ENCODE measurements at places on chromosomes 11 and 22.

- no peak for DNase-seq
Observed at GRCh38 chr11:35617687-35618496, at the start of gene FJX1. TSS of gene FJX1 (plus strand) at chr11:35618460. CDS start at chr11:35618637, 177 bp downstream.

DNA sequence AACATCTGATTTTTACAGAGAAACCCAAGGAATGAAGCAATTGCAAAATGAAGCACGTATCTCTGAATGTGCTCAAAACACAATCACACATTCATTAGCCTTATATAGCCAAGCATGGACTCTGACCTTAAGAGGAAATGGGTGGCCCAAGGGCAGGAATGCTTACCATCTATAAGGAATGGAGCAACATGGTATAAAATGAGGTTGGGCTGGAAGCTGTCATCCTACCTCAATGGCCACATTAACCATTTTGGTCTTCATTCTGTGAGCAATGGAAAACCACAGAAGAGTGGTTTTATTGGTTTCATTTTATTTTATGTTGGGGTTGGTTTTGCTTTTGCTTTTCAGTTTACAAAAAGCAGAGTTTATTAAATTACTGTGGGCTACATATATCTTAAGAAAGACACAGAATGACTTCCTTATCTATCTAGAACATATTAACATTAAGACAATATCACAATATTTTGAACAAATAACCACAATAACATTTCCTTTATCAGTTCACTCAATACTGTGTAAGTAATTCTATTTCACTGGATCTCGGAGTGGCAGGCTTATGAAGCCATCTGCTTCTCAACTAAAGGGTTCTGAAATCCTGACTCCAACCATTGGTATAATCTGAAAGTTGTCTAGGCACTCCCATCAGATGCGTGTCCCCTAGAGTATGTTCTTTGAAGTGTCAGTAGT, 10.8 kb upstream of the MS4A13 start:
- DNase-seq = no peak

DNA sequence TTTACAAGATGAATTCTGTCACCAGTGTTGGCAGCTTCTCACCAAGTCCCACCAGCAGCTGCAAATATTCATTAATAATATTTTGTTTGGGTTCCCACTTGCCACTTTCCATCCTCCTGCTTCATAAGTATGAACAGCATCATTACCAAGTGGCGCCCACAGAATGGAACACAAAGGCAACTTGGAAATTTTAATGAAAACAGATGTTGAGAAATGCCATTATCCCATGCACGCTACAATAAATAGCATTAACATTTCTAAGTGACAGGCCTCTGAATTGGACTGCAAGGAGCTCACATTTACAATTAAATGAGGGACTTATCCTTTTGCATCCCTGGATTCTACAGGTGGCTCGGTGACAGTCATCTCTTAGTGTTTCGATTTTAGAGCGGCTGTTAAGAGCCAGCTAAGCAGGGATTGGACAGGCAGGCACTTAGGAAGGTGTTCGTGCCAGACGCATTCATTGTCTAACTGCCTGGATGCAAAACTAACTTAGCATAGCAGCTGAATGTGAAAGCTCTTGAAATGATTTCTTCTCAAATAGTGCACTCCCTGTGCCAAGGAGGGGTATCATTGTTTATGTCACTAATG, 170.3 kb downstream of the KIRREL3 start:
- DNase-seq = no peak

DNA sequence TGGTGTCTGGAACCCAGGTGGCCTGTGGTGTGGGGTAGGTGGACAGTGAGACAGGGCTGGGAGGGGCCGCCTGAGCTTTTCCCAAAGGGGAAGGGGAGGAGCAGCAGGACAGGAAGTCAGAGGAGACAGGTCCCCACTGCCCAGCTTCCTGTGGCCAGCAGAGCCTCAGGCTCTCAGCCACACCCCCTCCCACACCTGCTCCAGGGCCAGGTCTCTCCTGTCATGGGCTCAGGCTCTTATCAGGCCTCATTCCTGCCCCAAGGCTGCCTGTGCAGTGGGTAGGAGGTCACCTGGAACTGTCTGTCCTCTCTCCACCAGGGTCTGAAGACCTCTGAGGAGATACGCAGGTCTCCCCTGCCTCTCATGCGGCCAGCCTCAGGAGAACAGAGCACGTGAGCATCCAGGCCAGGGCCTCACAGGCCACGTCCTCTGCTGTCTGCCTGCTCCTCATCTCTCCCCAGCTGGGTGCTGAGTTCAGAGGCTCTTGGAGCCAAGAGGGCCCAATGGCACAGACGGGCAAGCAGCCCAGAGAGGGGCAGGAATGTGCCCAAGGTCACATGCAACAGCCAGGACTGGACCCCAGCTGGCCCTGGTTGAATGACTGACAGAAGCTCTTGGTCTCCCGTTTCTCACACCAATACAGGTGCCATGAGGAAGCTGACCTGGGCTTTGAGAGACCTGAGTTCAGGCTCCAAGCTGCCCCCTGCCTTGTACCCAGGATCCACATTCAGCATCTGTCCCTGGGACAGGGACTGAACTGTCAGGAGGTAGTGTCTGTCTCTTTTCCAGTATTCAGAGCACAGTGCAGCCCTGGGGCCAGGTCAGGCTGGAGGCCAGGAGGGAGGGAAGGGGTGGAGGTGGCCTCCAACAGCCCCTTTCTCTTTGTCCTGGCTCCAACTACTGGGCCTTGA, 16.7 kb downstream of the STARD10 start:
- DNase-seq = no peak

DNA sequence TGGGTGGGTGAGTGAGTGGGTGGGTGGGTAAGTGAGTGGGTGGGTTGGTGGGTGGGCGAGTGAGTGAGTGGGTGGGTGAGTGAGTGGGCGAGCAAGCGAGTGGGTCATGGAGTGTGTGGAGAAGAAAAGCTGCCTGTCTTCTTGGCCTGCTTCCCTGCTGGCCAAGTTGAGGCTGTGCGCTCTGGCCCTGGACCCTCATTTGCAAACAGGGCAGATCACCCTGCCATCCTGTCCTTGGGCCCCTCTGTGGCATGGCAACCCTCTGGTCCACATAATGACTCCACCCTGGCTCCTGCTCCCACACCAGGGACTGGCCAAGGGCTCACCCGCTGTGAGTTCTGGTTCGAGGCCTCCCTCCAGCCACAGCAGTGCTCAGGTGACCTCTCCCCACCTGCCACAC, 35.1 kb downstream of the CAPN1 start:
- DNase-seq = no peak

GRCh38 chr22:31585161-31585859, 76.7 kb downstream of the PISD start:
- DNase-seq = no peak

DNA sequence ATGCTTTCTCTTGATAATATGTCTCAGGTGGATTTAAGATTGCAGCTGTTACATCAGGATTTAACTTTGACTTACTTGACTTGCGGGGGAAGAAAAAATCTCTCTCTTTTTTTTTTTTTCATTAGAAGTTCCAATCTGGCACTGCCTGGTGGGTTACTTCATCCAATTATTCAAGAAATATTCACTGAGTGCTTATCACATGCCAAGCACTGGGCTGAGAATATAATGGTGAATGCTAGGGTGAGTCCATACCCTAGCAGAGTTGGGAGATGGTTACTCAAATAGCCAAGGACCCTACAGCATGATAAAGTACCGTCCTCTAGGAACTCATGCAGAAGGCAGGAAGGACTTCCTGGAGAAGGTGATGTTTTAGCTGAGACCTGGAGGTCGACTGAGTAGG, 57.9 kb upstream of the EIF3D start:
- no peak for DNase-seq

GRCh38 chr11:73152086-73152853, 10.2 kb upstream of the FCHSD2 start:
- no peak for DNase-seq

DNA sequence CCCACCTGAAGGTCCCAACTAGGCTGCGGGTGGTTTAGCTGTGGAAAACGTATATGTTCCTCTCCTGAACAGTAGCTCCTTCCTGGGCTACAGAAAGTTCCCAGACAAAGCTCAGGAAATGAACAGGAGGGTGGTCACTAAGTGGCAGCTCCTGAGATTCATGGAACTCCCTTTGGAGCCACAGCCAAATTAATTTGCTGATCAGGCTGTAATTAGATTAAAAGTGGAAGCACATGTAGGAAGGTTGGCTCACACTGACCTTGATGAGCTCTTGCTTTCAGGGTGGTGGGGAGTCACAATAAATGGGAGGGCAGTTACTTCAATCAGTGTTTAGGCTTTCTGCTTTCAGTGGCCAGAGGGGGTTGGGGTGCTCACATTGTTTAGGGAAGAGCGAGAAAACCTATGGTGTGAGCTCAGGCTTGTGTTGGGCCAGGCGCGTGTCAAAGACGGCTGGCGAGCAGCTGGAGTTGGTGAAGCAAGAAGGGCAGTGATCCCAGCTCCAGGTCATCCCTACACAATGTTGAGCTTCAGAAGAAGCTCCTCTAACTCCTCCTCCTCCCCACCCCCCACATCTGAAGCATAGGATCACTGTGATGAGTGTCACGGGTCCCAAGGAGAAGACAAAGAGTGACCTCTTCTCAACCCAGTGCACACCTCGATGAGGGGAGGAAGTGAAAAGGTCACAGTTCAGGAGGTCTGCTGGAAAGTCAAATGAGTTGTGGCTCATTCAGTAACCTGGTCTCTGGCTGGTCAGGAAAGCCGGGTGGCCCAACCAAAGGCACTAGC, 42.5 kb downstream of the CLPB start:
- no peak for DNase-seq

DNA sequence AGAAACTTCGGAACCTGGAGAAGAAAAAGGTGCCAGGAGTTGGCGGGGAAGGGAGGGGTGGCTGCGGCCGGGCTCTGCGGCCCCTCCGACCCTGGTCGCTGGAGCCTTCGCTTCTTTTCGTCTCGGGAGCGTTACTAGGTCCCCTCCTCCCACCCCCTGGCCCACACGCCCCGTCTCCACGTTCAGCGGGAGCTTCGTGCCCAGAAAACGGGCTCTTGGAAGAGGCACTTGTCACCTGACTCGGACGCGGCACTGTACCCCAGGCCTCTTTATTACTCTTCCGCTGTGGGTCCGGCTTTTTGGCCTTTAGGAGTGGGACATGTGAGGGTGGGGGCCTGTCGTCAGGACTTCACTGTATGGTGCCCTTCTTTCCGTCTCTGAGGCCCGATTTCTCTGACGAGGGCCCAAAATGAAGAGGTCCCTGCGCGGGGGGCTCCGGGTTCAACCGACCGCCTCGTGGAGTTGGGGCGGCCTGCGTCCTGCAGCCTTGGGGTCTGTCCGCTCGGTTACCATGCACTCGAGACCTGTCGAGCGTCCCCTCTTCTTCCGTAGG, 1.2 kb downstream of the CAPRIN1 start:
- no peak for DNase-seq

DNA sequence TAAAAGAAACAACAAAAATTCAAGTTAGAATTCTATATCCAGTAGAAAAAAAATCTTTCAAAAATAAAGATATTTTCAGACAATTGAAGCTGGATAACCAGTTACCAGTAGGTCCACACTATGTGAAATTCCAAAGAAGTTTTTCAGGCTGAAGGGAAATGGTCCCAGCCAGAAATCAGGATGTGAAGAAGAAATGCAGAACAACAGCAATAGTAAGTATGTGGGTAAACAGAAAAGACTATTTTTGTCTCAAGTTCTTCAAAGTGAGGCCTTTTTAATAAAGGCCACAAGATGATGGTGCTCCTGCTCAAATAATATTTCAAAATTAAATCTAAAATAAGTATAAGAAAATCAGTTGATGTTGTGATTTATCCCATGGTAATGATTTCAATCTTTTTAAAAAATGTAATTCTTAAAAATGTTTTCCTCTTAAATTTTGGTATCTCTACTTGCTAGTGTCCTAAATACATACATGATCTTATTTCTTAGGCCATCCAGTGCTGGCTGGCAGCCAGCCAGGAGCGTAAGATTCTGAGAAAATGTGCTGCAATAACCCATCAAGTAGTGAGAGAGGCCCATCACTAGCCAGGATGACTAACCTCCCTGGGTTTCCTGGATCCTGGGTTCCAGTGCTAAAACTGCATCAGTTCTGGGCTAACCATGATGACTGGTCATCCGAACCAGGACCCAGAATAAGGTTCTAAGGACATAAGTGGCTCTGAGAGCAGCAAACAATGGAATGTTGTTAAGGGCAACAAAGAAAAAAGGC, 15.6 kb upstream of the UCP3 start:
- DNase-seq = peak; percentile 53

GRCh38 chr11:36631774-36632173, 33.7 kb upstream of the RAG2 start:
- DNase-seq = no peak

- no peak for DNase-seq
Observed at GRCh38 chr22:25714739-25715138, 27.2 kb upstream of the MYO18B start.

GRCh38 chr11:64267207-64267945, 16.0 kb downstream of the PLCB3 start:
- no peak for DNase-seq

DNA sequence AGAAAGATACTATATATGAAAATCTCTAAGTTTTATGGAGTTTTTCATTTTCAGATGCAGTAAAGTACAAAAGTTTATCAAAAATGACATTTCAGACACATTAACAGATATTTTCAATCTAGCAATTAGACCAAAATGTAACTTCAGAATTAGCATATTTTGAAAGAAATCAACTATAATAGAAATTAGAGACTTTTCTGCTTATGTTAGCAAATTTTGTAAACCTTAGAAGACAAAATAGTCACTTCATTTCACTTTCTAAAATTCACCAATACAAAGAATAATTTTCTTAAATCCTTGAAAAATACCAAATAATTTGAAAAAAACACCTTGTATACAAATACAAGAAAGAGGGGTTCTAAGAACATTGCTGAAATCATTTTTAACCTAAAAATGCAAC, 135.8 kb upstream of the FIBIN start:
- no peak for DNase-seq

- no peak for DNase-seq
Observed at GRCh38 chr11:69572233-69572860, 68.6 kb upstream of the CCND1 start.

- no peak for DNase-seq
Observed at GRCh38 chr11:75996523-75997442, 181.8 kb downstream of the UVRAG start.

- peak; percentile 62 for DNase-seq
Observed at GRCh38 chr22:38056969-38057891, at the start of gene PICK1. TSS of gene PICK1 (plus strand) at chr22:38057404. CDS start at chr22:38057810, 406 bp downstream.

- no peak for DNase-seq
Observed at GRCh38 chr11:57473285-57473841, 13.0 kb downstream of the RTN4RL2 start.

- no peak for DNase-seq
Observed at GRCh38 chr22:30806391-30806861, 111.8 kb downstream of the OSBP2 start.

GRCh38 chr11:8219257-8220021, 44.2 kb downstream of the LMO1 start:
- DNase-seq = peak; percentile 9

DNA sequence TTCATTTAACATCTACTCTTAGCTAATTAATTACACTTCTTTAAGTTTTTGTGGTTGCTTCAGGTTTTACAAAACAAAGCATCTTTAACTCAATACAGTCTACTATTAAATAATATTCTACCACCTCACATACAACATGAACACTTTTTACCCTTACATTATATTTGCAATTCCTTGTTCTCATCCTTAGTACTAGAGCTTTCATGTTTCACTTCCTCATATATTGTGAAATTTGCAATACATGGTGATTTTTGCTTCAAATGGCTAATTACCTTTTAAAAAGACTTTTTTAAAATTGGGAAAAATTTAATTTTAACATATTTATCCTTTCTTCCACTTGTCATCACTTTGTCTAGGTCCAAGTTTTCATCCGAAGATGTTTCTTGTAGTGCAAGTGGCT, 37.5 kb downstream of the RSF1 start:
- no peak for DNase-seq

Data from smooth muscle cell of the brain vasculature (primary cell).